ENCODE measurements at places on chromosomes 4 and X.

DNA sequence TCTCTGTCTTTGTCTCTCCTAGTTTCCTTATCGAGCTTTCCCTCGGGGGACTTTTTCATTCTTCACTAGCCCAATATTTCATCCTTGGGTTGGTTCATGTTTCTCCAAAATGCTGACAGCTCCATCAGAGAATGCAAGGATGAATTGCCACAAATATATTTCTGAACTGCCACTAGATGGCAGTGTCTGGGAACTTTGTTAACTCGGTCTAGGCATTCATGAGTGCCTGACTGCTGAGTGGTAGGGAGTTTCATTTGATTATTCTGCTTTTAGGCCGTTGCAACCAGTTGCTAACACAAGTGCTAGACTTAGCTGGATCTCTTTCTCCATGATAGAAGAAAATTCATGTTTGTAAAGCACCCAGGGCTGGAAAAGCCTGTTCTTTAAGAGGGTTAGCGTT lies 73.5 kb upstream of the RAP2C start:
- peak; percentile 52 for DNase-seq

- no peak for DNase-seq
Observed at GRCh38 chr4:162841753-162842152, 324.9 kb downstream of the NAF1 start.

DNA sequence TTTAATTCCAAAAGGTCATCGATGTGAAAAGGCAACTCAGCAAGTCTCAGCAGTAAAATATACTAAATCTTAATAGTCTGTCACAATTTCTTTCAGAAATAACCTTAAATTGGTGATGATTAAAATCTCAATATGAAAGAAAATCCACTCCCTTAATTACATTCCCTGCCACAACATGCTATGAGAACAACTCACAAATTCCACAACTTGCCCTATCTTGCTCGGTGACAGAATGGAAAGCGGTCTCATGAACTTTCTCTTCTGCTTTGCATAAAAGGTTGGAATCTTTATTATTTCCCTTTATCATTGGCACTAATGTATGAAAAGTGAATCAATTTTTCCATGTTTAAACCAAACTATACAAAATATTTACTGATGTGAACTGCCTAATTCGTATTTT lies 380.8 kb downstream of the TMA16 start:
- DNase-seq = no peak

- DNase-seq = peak; percentile 99
Observed at GRCh38 chr4:76987153-76987591, 37.6 kb downstream of the SEPTIN11 start.

GRCh38 chrX:120205816-120206753 lies 44.5 kb upstream of the ZBTB33 start:
- DNase-seq = no peak

DNA sequence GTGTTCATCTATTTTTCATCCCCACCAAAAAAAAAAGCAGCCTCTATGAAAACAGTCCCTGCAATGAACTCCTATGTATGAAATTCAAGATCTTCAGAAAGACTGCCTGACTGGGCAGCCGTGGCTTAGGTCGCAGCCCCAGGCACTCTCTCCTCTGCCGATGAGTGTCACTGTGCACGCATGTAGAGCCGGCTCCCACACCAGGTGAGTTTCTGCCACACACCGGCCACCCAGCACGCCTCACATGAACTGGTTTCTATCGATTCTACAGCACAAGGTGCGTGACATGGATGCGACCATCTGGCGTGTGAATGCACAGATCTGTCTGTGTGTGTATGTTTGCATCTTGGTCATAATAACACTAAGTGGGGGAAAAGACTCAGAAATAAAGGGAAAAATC lies 140.4 kb downstream of the AFAP1 start:
- DNase-seq = no peak

DNA sequence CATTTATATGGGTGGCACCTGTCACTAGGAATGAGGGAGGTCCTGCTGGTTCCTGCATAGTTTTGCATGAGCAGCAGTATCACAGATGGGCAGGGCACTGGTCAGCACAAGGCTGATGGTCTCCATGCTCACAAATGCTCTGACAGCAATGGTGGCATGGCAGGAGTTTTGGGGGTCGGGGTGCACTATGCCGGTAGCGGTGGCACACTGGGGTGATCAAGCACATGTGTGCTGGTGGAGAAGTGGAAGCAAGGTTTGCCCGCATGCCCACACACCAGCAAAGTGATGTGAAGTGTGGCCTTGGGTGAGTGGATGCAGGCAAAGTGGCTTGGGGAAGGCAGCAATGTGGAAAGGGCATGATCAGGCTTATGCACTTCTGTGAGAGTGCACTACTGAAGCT lies 60.5 kb upstream of the MAGEE1 start:
- DNase-seq = no peak

GRCh38 chrX:115894087-115894486 lies 276.5 kb upstream of the AGTR2 start:
- no peak for DNase-seq

DNA sequence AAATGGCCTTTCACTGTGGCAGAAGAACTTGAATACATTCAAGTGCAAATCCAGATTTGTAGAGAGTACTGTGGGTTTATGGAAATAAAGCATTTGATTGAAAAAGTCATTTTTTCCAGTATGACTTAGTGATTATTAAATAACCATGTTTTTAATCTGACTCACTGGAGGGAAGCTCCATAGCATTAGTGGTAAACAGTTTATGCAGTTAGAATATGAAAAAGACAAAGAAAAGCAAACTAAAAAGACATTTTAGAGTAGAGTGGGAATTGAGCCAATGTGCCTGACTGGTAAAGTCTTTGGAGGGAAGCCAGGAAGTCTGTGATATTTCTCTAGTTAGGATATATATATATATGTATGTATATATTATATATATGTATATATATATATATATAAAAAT lies 53.4 kb downstream of the FAT4 start:
- peak; percentile 65 for DNase-seq

DNA sequence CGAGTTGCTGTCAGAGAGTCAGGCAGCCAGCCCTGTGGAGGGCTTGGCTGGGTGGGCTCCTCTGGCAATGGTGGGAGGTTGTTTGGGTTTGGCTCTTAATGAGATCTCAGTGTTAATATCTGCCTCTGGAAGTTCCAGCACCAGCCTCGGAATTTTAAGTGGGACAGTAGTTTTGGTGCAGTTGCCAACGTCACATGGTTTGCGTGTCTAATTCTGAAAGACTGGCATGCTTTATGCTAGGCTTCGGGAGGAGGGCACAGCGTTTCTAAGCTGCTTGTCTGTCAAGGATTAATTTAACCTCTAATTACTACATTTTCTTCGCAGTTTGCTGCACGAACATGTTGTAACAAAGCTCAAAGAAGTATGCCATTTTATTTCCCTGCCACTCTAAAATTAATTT lies 9.2 kb downstream of the MAMLD1 start:
- no peak for DNase-seq

DNA sequence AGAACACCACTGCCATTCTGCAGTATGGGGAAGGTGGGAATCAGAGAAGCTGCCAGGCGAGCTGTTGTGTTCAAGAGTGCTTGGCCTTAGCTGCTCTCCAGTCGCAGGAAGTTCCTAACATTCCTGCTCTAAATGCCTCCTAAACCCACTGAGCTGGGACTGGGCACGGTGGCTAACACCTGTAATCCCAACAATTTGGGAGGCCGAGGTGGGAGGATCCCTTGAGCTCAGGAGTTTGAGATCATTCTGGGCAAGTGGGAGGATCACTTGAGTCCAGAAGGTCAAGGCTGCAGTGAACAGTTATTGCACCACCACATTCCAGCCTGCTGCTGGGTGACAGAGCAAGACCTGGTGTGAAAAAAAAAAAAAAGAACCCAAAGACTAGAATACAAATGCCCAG lies 690.3 kb upstream of the FAM241A start:
- peak; percentile 13 for DNase-seq

- DNase-seq = peak; percentile 90
Observed at GRCh38 chr4:188714501-188714900, 575.3 kb downstream of the TRIML1 start.

- DNase-seq = no peak
Observed at GRCh38 chr4:56469489-56470210, 2.2 kb downstream of the SRP72 start.

DNA sequence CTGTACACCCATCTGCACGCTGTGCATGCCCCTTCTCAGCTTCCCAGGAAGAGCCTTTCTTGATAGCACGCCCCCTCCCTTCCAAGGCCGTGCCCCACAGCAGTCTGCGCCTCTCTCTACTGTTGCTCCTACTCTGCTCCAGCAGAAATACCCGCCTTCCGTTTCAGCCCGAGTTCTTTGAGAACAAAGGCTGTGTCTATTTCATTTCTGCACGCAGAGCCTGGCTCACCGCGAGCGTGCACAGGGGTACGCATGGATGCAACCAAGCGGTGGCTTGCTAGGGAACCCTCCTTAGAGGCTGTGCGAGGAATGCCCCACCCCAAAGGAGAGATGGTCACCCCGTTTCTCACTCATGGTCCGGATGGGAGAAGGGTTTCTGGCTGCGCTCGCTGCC lies 485 bp downstream of the AADAT start:
- peak; percentile 52 for DNase-seq

- peak; percentile 68 for DNase-seq
Observed at GRCh38 chr4:17324386-17324830, 187.5 kb downstream of the QDPR start.

DNA sequence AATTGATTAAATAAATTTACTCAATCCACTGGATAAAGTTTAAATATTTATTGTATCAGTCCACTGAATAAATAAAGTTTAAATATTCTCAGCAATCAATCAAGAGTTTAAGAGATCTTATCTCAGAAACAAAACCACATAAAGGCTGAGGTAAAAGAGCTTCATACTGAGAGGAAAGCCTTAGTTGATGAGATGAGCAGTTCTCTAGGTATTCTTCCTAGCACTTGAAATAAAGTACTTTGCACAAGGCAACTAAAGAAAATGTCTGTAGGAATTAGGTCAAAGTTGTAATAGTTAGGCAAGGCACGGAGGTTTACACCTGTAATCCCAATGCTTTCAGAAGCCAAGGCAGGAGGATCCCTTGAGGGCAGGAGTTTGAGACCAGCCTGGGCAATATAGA lies 63.5 kb downstream of the UCHL1 start:
- no peak for DNase-seq

GRCh38 chr4:161949946-161950725 lies 213.7 kb downstream of the FSTL5 start:
- peak; percentile 76 for DNase-seq

GRCh38 chr4:116332508-116332907 lies 752.9 kb downstream of the TRAM1L1 start:
- no peak for DNase-seq

DNA sequence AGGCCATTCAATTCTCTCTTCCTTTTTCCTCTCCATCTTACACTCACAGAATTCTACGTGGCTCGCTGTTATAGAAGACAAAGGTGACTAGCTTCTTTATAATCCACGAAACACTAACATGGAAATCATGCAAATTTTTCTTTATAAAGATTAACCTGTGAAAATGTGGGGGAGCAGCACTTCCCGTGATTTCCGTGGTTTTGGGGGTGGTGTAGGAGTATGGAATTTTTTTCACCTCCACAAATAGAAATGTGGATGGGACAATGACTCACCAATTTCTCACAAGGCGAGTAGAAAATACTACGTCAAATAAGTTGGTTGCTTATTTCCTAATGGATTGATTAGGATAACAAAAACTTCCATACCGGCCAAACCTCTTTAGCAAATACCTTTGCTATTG lies 719.2 kb upstream of the TENM3 start:
- DNase-seq = no peak

- DNase-seq = no peak
Observed at GRCh38 chr4:188975271-188975670, 836.0 kb downstream of the TRIML1 start.

- no peak for DNase-seq
Observed at GRCh38 chrX:68180579-68180978, 252.7 kb downstream of the OPHN1 start.

GRCh38 chrX:85499400-85499799 lies 119.9 kb upstream of the POF1B start:
- no peak for DNase-seq

DNA sequence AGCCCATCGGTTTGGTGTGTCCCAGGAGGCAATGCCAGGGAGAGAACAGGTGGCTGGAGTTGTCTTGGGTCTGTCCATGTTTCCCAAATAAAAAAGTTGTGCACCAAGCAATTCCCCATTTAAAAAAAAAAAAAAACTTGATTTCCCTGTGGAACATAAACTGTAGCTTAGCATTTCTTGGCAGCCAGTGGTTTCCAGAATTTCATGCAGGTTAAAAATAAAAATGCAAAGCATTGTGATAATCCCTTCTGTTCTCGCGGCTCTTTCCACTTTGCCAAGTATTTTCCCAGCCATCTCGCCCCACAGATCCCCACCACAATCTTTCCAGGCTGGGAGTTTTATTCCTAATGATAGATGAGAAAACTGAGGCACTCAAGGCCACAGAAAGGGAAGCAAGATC lies 51.4 kb upstream of the MSX1 start:
- DNase-seq = no peak

DNA sequence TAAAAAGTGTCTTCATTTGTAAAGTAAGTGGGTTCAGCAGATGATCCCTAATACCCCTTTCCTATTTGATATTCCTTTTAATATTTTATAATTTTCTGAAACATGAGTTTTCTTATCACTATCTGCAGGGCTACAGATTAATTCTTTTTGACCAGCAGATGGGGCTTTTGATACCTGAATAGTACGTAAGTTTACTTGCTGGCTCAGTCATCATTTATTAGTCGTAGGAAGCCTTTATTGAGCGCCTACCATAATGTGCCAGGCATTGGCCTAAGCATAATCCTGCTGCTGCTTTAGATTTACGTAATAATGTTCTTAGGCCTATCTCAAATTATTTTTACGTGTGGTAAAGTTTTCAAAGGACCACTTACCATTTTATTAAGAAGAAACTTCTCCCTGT lies 33.1 kb downstream of the OSTC start:
- DNase-seq = peak; percentile 56

DNA sequence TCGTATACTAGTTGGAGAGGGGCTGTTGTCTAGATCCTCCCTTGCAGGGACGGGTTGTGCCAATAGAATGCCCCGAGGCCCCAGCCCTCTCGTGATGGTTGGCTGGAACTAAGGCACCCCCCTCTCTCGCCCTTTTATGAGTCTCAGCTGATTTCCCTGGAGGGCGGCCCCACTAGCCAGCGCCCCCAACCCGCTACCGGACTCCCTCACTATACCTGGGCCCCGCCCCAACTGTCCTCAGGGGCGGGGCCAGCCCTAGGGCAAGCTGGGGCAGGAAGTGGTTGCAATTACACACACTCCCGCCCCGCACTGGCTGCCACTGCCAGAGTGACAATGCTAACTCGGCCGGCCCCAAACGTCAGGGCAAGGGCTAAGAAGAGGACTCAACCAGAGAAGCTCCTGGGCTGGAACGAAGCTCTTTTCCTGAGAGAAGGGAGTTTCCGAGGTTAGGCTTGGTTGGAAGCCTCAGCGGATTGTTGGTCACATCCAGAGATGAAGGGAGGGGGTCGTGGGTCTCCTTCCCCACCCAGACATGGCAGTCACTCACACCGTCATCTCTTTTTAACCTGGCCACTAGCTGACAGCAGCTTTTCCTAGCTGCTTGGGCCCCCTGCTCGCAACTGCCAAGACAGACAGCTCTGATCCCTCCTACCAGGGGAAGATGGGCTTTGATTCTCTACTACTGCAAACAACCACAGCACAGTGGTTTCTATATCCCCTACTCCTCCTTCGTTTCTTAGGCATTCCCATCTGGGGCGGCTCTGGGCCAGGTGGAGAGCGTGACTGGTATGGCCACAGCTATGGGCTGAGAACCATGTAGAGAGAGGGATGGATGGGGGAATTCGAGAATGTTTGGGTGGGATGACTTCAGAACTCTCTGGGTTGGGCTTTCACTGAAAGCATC lies 21.0 kb upstream of the BCORL1 start:
- no peak for DNase-seq

- peak; percentile 39 for DNase-seq
Observed at GRCh38 chr4:141731481-141731880, 95.1 kb downstream of the IL15 start.
